ENCODE measurements at places on chromosomes 4 and X.

- H3K27me3 ChIP-seq = no peaks in the 10 kb centered on the region
- DNase-seq = no peak
- H3K27ac ChIP-seq = no peak overlapping the region
- no peaks in the 10 kb centered on the region for H3K4me1 ChIP-seq
- no peak overlapping the region for H3K4me3 ChIP-seq
Measured at GRCh38 chr4:52618795-52619590, 40.1 kb downstream of the USP46 start.

- no peaks in the 10 kb centered on the region for H3K27me3 ChIP-seq
- no peak overlapping the region for H3K27ac ChIP-seq
- H3K4me1 ChIP-seq = no peaks in the 10 kb centered on the region
- peak; percentile 18 for DNase-seq
- H3K36me3 ChIP-seq = no peaks in the 10 kb centered on the region
Measured at GRCh38 chr4:112916868-112917267, 132.6 kb upstream of the ANK2 start.

DNA sequence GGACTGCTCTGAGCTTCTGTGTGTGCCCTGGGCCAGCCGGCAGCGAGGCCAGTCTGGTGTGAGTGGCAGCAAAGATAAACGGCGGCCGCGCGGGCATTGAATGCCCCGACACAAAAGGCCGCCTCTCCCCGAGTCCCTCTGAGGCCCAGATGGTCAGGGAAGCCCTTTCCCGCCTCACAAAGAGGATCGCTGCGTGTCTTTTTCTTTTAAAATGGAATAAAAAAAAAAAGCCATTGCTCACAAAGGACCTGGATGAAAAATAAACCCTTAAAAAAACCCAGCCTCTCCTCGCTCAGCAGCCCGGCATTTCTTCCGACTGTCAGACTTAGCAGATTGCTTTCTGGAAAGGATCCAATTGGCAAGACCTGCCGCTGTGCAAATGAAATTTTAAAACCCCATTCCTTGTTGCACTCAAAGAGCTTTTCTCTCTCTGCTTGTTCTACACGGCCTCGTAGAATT, 578.7 kb downstream of the BCOR start:
- no peak overlapping the region for H3K4me3 ChIP-seq
- DNase-seq = no peak
- H3K27ac ChIP-seq = no peak overlapping the region

DNA sequence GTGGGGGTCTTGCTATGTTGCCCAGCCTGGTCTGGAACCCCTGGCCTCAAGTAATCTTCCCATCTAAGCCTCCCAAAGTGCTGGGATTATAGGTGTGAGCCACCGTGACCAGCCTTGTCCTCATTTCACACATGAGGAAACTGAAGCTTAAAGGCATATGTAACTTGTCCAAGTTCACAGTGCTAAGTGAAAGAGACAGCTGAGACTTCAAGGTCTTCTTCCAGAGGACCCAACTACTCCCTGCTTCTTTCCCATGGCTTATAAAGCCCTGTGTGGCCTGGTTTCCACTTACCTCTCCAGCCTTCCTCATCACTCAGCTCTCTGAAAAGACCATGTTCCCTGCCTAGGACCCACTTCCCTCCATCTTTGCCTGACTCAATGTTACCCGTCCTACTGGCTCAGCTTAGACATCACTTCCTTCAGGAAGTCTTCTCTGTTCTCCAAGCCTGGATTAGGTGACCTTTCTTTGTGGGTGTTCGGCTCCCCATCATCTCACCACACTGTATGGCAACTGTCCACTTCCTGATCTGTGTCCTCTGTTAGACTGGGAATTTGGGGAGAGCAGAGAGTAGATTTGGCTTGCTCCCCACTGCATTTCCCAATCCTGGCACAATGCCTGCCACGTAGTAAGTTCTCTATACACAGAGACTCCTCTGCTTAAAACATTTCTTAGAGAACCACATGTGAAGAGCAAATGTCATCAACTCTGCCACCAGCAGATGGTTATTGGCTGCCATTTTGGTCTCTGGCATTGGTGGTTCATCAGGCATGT, 30.4 kb upstream of the LAMP2 start:
- no peak overlapping the region for H3K4me3 ChIP-seq
- no peaks in the 10 kb centered on the region for H3K4me1 ChIP-seq
- H3K27me3 ChIP-seq = no peaks in the 10 kb centered on the region
- H3K36me3 ChIP-seq = no peaks in the 10 kb centered on the region

DNA sequence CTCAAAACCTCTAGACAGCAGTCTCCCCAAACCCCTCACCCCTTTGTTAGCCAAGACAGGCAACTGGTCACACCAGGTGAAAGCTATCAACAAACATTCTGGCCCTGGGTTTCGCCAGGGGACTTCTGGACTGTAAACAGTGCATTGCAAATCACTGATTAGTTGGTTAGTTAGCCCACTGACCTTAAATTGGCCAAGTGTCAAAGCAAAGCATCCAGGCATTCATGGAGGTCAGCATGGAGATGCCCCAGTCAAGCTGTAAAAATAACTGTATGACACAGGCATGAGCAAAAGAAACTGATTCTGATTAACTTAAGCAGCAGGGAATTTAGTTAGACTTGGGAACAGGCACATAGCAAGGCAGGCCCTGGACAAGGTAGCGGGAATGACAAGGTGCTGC, 156.0 kb upstream of the TTC29 start:
- H3K36me3 ChIP-seq = no peaks in the 10 kb centered on the region
- no peaks in the 10 kb centered on the region for H3K27me3 ChIP-seq
- H3K4me3 ChIP-seq = no peak overlapping the region
- H3K4me1 ChIP-seq = peaks cover 10% of the 10 kb centered on the region
- no peak overlapping the region for H3K27ac ChIP-seq
- DNase-seq = peak; percentile 34

DNA sequence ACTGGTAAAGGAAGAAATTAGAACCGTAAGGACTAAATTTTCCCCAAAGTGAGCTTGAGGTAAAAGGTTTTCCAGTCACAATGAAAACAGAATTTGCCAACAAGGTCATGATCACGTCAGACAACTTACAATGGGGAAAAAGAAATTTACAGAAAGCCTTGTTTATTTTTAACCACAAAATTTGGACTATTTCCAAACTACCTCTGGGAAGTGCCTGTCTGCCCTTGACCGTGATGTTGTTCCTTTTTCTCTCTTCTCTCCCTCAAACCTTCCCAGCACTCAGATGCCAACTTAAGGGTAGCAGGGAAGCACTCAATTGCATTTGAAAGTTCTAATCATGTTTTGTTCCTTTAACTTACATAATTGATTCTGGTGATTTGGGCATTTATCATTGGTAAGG, 32.5 kb downstream of the MEPE start:
- H3K4me3 ChIP-seq = no peak overlapping the region
- H3K27ac ChIP-seq = no peak overlapping the region
- no peaks in the 10 kb centered on the region for H3K4me1 ChIP-seq
- H3K27me3 ChIP-seq = no peaks in the 10 kb centered on the region
- DNase-seq = no peak
- H3K36me3 ChIP-seq = no peaks in the 10 kb centered on the region

All from IMR-90 (cell line).